CD4-positive, alpha-beta T cell treated with Interleukin-6 for 4 hours (primary cell): ENCODE measurements at places on chromosomes 16 and 17.

- peak; percentile 74 for DNase-seq
Measured at GRCh38 chr17:28726226-28726626, at the start of gene TLCD1. Gene TLCD1 (minus strand): TSS chr17:28726233. CDS start chr17:28726097, 136 bp downstream.

- DNase-seq, result no peak
Measured at GRCh38 chr17:38510421-38511149, 82.3 kb downstream of the ARHGAP23 start.

- DNase-seq, result no peak
Measured at GRCh38 chr16:8614435-8615029, 7.0 kb upstream of the METTL22 start.

DNA sequence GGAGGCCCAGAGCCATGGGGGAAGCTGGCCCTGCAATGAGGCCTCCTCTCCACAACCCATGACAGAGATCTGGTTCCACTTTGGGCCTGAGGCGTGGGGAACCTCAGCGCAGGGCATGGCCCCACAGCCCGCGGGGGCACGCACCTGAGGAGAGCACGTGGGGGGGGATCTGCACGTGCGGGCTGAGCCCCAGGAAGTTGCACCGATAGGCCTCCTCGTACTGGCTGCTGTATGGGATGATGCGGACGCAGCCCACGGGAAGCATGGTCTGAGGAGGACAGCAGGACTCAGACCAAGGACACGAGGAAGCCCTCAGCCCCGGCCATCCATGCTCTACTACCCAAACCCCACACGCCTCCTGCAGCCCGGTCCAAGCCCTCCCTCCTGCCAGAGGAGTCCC lies 10.1 kb upstream of the PLD6 start:
- DNase-seq, result no peak
